ENCODE measurements at places on chromosomes 3 and 15. TPM values are rescaled to one million over a fixed set of nuclear protein-coding genes. Genes with fewer than 3 reads are reported as not detected.
A peak's percentile ranks its signal among the peaks of the same experiment; 100 is the strongest.

The WDR72 gene
- 40.3 TPM for total RNA-seq

The TRIM71 gene
- not detected for total RNA-seq

The MKRN3 gene
- total RNA-seq: not detected

- DNase-seq: no peak
Observed at GRCh38 chr15:27961801-27962200, 137.3 kb downstream of the OCA2 start.

- no peak for DNase-seq
Observed at GRCh38 chr3:99706410-99706809, 68.0 kb downstream of the COL8A1 start.

DNA sequence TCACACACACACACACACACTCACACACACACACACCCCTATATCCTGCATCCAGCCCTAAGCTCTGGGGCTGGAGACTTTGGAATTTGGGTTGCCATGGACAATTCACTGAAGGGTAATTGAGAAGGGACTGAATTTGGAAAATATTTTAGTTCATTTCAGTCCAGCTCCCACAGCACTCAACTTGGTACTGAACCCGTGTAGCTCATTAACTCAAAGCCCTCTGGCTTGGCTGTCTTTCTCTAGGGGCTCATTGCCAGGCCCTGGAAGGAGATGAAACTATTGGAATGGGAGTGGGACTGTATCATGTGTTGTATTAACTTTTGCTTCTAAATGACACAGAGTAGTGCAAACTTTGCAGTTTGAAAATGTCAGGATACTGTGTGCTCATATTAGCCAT is 157.3 kb downstream of the EPHB1 start:
- no peak for DNase-seq

DNA sequence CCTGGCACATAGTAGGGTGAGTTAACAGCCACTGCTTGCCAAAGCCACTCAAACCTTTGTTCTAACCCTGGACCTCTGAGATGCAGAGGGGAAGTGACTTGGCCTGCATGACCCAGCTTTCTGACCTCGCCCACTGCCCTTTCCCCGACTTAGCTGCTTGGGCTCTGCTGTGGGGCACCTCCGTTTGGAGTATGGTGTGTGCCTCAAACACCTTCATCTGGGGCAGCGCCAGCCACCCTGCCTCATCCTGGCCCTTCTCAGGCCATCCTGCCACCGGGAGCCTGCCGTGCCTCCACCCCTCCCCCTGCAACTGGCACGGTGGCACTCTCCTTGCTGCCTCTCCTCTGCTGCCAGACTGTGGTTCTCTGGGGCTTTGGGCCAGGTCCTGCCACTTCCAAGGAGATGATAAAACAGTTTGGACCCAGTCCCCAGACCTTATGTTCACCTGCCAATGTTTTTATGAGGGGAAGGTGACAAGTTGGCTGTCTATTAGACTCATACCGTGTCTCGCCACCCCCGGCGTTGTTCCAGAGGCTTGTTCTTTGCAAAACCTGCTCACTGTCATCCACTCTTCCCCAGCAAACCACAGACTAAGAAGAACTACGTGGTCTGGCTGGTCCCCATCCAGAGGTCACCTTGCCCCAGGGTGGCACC is 32.2 kb downstream of the SLC6A6 start:
- DNase-seq: no peak

GRCh38 chr3:183529717-183530116 is 25.8 kb downstream of the KLHL6 start:
- DNase-seq: no peak

DNA sequence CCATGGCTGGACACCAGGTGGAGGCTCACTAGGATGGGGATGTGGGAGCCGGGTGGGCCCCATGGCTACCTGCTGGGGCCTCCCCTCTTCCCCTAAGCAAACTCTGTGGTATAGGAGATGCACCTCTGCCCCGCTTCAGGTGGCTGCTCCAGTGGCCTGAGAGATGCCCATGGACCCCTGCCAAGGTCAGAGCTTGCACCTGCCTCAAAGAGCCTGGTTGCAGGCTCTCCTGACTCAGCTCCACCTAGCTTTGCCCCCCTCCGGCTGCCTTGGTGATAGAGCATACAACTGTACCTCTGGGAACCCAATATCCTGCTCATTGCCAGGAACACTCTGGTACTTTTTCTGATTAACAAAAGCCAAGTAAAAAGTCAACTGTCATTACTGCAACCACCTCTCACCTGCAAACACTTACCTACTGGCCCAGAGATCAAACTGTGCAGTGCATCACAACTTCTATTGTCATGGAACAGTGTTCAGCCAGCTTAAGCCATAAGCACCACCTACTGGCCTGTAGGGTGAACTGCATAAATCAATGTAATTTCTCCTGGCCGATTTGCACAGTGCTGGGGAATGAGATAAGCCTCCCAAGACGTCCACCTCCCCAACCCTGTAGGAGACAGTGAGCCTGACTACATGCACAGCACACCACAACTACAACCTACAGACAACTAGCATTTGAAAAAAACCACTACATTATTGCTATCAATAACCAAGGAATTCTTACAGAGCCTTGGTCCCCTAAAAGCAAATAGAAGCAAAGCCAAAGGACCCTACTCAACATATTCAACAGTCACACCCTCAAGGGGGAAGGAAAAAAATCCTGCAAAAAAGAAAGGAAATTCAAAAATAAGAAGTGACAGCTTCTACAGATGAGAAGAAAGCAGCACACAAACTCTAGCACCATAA is 352.4 kb upstream of the ARHGEF26 start:
- DNase-seq: peak; percentile 29

GRCh38 chr3:109687626-109688025 is 350.3 kb upstream of the DPPA4 start:
- DNase-seq: no peak

DNA sequence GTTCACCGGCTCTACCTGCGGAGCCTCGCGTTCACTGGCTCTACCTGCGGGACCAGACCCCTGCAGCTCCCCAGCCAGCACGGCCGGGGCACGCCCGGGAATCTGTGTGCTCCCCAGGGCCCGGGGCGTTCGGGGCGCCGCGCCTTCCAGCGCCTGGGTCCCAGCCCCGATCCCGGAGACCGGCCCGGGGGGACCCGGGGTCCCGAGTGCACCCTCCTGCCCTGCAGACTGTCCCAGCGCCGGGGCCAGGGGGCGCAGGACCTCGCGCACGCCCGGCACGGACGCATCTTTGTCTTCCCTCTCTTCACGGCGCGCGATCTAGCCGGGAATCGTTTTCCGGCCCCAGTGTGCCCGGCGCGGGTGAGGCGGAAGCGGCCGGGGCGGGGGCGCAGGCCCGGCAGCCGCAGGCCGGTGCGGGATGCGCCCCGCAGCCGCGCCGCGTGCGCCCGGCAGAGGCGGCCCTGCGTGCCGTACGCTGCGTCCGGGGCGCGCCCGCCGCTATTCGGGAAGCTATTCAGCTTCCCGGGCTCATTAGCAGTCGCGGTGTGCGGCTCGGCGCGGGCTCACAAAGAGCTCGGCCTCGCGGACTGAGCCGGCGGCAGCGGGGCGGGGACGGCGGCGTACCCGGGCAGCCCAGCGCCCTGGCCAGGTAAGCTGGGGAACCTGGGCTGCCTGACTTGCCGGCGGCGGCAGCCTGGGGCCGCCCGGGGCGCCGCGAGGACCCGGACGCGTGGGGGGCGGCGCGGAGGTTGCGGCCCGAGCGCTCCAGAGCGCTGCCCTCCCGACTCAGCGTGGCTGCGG is at the start of gene APBA2:
Gene APBA2 (plus strand): TSS at position 345 of the 801 bp plus-strand sequence. CDS start 167,911 bp downstream, outside the sequence.
- DNase-seq: peak; percentile 23

GRCh38 chr3:25156626-25157025 is 271.4 kb upstream of the RARB start:
- DNase-seq: peak; percentile 9

DNA sequence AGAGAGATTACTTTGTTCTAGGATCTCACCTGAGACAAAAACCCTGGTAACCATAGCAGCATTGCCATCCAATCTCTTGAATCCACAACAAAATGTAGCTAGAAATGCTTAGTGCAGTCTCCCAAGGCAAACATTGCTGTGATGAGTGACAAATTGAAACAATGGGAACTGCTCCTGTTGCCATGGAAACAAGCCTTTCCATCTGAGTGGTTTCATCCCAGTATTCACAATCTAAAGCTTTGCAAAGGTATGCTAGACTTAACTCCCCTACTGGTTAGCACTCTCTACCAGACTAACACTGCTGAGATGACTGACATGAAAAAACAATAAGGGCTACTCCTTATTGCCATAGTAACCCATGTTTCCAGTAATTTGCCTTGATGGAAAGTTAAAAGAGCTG is 172.6 kb upstream of the CNTN3 start:
- no peak for DNase-seq

DNA sequence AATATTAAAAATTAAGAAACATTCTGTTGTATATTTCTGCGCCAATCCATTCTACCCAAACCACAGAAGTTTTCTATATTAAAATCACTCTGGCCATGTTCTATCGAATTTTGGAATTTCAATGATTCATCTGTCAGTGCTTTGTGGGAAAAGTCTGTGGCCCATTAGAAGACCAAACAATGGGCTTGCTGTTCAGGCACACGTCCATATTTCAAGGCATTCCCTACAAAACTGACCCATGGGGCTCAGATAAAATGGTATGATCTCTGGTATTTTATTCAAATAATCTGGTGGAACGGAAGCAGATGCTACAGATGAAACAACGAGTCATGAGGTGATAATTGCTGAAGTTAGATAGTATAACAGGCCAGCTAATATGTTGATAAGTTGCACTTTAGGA is 12.4 kb downstream of the NPHP3 start:
- DNase-seq: no peak

GRCh38 chr3:37956723-37957538 is 33.7 kb upstream of the VILL start:
- DNase-seq: no peak

- no peak for DNase-seq
Observed at GRCh38 chr3:132695422-132695821, 26.8 kb downstream of the NPHP3 start.

GRCh38 chr3:119351581-119351980 is 57.4 kb downstream of the ARHGAP31 start:
- no peak for DNase-seq

- no peak for DNase-seq
Observed at GRCh38 chr3:138761002-138761401, 73.7 kb downstream of the PIK3CB start.

- DNase-seq: no peak
Observed at GRCh38 chr15:75171408-75171807, 30.3 kb upstream of the C15orf39 start.

GRCh38 chr3:40872258-40872920 is 326.9 kb upstream of the CTNNB1 start:
- no peak for DNase-seq

- DNase-seq: no peak
Observed at GRCh38 chr3:30188713-30189112, 417.7 kb upstream of the TGFBR2 start.

- peak; percentile 12 for DNase-seq
Observed at GRCh38 chr3:98573181-98573728, 20.2 kb downstream of the CPOX start.

DNA sequence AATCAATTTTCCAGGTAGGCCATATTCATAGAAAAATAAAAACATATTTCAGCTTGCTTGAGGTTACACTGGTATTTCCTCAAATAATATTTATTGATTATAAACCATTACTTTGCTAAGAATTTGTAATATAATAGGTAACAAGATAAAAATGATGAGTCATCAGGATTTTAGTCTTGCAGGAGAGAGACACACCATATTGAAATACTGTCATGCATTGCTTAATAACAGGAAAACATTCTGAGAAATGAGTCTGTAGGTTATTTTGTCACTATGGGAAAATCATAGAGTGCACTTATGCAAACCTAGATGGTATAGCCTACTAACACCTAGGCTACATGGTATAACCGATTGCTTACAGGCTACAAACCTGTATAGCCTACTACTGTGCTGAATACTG is 990.5 kb downstream of the OTOL1 start:
- no peak for DNase-seq

DNA sequence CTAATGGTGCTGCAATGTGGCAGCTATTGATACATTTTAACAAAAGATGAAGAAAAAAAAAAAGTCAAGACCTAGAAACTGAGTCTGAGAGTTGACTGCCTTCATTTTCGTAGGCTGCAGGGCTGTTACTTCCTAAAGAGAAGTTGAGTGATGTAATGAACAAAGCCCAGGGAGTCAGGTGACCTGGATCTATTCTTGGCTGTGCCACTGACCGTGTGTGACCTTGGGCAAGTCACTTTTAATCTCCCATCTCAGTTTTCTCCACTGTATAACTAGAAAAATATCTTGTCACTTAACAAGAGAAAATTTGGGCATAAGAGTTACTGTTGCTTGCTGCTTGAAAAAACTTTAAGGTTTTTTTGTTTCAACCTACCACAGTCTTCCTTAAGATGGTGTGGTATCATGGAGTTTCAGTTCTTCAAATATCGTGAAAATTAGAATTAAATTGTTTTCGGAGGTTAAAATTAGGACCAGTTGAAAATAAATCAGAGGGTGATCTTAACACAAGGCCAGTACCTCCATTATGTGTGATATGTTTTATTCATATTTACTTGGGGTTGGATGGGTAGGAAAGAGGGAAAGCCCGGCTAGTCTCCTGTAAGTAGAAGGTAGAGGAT is 5.8 kb downstream of the FMN1 start:
- DNase-seq: no peak

- no peak for DNase-seq
Observed at GRCh38 chr3:53554559-53555067, 60.2 kb downstream of the CACNA1D start.

DNA sequence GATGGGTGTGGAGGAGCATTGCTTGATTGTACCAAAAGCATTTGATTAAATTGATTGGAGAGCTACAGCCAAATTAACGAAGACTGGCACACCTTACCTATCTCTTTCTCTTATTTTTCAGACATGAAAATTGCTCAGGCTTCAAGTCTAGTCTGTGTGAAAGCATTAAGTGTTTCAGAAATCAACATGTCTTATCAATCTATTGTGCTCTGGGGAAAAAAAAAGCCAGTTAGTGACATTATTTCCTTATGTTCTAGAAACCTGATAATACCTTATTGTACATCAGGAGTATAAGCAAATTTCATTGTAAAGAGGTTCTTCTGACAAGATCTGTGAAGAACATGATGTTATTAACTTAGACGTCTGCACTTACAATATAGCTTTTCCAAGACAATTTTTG is 465.2 kb downstream of the IL5RA start:
- DNase-seq: no peak

DNA sequence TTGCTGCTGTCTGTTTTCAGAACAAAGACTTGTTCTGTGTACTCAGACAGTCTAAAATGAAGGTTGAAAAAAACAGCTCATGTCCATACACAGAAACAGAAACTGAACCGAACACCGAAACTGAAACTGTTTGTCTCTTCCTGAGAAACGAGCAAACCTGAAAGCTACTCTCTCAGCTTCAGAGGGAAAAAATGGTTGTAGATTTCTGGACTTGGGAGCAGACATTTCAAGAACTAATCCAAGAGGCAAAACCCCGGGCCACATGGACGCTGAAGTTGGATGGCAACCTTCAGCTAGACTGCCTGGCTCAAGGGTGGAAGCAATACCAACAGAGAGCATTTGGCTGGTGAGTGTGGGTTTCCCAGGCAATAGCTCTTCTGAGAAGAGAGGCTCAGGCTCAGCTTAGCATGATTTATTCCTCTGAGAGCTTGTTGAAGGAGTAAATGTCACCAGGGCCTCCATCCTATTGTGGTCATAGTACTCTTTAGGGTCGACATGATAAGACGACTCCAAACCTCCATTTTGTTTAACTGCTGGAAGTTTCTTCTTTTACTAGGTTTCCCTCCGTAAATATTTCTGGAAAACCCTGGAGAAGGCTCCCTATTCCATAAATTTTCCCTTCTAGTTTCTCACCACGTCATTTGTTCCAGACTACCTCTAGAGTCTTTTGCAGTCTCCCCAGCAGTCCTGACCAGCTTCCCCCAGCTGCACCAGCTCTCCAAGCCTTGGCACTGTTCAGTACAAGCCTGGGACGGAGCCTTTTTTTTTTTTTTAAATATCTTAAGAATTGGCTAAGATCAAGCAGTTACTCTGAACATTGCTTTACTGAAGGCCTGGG is at the start of gene RTP4:
Gene RTP4 (plus strand): TSS at position 135 of the 838 bp plus-strand sequence. CDS start 57 bp downstream, at position 192.
- DNase-seq: no peak
